ENCODE measurements at places on chromosomes 11 and 22.

DNA sequence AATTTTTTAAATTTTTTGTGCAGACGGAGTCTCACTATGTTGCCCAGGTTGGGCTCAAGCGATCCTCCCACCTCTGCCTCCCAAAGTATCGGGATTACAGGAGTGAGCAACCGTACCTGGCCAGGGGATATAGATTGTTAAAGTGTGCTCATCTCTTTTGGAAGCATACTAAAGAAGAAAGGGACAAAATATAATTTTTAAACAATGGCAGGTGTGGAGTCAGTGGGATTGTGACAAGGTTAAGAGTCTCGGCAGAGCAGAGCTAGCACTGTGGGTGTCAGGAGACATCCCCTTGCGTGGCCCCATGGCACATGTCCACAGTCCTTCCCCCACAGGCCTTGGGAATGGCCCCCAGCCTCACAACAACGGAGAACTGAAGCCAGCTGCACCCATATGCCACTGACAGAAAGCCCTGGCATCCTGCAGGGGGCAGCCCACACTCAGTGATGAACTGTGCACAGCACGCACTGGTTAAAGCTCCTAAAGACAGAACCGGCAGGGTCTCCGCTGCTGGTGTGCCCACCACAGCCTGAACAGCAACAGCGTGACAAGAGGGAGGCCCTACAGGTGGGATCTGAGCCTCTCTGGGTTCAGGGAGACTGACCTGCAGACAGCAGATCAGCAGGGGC lies 29.9 kb downstream of the SERPIND1 start:
- no peak for DNase-seq

DNA sequence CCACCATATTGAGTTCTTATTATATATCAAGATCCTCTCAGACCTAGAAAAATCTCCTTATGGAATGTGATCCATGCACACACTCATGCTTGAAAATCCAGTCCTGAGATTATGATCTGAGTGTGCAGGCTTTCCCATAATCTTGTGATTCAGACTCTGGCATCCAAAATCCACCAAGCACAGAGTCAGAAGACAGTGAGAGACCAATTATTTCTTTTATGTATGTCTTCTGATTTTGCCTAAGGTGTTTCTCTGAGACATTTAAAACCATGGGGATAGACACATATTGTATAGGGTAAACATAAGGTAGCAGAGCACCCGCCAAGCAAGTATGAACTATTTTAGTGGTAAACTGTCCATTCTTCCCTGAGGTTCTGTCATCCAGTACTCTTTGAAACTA lies 52.0 kb upstream of the MMP13 start:
- DNase-seq, result no peak

DNA sequence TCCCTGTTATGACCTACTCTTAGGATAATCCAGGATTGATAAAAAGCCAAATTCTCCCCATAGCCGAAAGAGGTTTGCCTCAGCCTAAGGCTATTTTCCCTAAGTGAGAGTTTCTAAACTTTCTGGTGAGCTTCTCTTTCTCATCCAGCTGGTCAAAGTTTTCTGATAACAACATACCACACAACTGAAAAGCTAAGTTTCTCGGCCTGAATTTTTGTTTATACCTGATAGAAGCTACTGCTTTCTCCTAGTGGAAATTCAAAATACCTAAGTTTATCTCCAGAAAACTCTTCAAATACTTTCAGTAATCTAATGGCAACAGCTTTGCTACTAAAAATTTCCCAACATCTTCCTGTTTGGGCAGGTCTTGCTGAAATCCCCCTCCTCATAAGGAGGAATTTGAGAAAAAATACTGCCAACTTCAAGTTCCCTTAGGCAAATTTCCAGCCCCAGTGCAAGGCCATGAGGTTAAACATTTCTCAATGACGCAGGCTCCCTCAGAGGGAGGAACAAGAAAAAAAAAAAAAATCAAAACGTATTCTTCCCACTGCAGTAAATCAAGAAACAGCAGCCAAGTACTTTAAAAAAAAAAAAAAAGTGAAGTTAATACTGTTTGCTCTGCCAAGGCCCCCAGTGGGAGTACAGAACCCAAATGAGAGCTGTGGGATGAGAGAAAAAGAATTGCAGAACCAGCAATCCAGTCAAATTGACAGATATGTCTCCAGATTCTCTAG lies 127.0 kb downstream of the MRTFA start:
- DNase-seq, result peak; percentile 81

- DNase-seq, result no peak
Measured at GRCh38 chr11:63931876-63932275, 6.9 kb upstream of the NAA40 start.

GRCh38 chr11:19366992-19367709 lies 126.4 kb upstream of the E2F8 start:
- no peak for DNase-seq

DNA sequence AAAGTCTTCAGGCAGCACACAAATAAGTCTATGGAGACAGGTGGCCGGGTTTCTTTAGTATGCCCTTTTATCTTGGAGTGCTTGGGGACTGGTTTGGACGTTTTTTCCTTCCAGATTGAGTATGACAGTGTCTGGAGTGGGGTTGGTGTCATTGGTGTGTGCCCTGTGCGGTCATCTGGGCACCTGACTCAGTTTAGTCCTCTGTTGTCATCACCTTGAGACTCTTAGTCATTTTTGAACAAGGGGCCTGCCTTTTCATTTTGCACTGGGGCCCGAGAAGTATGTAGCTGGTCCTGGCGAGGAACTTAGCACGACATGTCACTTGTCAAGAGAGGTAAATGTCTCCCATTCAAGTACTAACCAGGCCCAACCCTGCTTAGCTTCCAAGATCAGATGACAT lies 27.2 kb upstream of the MYO18B start:
- DNase-seq, result no peak

GRCh38 chr22:29325785-29326315 lies 10.4 kb upstream of the RASL10A start:
- no peak for DNase-seq

GRCh38 chr22:21766691-21767462 lies 31.3 kb upstream of the YPEL1 start:
- no peak for DNase-seq

- no peak for DNase-seq
Measured at GRCh38 chr11:1755344-1755691, 4.9 kb upstream of the IFITM10 start.

GRCh38 chr11:83259559-83259958 lies 26.6 kb downstream of the CCDC90B start:
- no peak for DNase-seq

DNA sequence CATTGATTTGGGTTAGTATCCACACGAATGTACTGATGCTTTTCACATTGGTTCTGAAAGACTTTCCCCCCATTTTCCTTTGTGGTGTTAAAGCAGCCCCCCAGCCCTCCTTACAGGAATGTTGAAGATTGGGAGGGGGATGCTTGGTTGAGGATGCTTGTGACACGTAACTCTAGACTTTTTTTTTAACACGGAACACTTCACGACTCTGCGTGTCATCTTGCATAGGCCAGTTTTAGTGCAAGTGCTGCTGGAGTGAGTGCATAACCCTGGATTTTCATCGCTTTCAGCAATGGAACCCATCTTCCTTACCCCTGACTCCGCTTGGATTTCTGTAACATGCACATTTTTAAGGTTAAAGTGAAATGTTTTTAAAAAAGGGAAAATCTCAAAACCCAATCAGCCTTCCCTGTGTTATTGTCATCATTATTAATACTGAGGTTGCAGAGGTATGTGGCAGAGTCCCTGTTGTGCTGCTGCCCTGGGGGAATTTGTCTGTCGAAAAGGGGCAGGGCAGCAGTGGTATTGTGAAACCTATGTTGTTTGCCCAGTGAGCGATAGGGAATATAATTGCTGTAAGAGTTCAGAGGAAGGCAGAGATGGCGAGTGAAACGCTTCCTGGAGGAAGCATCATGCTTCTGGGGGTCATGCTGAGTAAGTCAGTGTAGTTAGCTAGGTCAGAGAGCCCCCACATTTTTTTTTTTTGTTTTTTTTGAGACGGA lies 12.1 kb downstream of the CECR2 start:
- no peak for DNase-seq

GRCh38 chr11:117410861-117411710 lies 83.4 kb downstream of the CEP164 start:
- DNase-seq, result no peak

DNA sequence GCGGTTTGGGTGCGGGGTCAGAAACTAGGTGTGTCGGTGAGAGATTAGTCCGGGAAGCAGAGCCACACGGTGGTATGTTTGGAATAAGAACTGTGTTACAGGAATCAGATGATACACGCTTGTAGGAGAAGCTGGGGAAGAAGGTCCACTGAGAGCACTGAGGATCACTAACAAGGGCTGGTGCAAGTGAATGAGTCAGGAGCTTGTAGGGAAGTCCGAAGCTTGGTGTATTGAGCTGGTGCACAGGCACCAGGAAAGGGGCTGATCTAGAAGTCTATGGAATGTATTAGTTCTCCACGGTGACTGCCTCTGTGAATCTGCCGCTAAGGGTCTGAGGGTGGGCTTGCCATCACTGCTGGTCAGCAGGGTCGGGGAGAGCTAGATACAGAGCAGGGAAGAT lies 18.8 kb upstream of the GRK3 start:
- no peak for DNase-seq

DNA sequence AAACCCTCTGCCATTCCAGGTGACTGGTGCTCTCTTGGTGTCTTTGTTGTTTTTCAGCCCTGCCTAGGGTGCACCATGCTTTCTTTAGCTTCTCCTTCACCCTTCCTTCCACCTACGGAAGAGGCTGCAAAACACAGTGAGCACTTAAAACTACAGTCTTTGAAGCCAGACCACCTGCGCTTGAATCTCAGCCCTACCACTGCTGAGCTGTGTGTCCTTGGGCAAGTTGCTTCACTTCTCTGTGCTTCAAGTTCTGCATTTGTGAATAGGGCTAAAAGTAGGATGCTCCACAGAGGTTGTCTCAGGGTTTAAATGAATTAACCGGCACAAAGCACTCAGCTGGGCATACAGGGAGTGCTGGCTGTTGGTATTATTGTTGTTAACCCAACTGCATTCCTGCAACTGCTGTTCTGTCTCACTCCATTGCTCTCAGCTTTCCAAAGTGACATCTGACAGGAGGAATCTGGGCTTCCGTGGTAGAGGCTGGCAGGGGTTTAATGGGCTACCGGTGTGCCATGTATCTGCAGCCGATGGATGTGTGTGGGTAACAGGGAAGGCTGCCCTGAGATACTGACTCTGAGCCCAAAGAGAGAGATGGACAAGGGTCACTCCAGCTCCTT lies 139.3 kb downstream of the FBXO7 start:
- no peak for DNase-seq

GRCh38 chr11:105903113-105903512 lies 118.9 kb downstream of the MSANTD4 start:
- no peak for DNase-seq

DNA sequence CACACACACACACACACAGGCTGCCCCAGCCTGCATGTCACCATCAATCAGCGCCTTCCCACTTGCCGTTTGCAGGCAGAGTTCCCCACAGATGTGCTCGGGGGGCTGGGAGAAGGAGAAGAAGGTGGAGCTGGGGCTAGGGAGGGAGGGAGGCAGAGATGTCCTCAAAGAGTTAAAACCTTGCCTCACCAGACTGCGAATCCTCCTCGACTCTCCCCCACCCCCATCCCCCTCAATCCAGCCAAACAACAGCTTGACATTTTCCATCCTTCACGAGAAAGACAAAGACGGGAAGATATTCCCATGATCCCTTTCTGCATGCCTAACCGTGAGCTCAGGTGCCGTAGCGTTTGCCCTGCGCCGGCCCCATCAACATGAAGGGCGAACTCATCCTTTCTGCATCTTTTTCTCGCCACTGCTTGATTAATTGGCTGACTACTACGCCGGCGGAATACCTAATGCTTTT lies 365.5 kb downstream of the MIAT start:
- DNase-seq, result no peak

GRCh38 chr11:103926990-103927389 lies 109.5 kb upstream of the DDI1 start:
- DNase-seq, result no peak

DNA sequence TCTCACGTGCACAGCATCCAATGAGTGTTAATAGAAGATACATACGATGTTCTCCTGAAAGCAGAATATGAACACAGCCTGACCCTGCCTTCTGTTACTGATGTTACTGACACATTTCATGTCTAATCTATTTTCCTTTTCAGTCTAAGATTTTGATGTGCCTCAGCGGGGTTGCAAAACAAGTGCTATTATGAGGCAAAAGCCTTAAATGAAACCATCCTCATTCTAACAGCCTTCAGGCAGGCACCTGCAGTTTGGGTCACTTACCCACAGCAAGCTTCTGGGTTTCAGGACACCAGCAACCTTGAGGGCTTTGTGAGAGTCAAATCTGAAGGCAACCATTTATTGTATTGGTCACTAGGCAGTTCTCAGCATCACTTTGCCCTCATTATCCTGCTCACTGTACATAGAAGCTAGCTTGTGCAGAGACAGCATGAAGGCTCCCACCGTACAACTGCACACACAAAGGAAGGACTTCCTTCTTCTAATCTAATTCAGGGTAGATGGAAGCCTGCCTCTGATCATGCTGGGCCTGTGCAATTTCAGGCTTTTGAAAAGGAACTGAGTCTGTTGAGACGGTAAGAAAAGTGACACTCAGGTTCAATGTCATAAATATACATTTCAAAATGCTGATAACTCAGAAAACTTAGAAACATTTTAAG lies 183.2 kb upstream of the PITPNB start:
- DNase-seq, result no peak

- DNase-seq, result no peak
Measured at GRCh38 chr22:39097098-39098020, at the start of gene APOBEC3H. Gene APOBEC3H, plus strand, starts transcription at chr22:39097244. Its CDS starts 3,035 bp downstream, at chr22:39100279.

DNA sequence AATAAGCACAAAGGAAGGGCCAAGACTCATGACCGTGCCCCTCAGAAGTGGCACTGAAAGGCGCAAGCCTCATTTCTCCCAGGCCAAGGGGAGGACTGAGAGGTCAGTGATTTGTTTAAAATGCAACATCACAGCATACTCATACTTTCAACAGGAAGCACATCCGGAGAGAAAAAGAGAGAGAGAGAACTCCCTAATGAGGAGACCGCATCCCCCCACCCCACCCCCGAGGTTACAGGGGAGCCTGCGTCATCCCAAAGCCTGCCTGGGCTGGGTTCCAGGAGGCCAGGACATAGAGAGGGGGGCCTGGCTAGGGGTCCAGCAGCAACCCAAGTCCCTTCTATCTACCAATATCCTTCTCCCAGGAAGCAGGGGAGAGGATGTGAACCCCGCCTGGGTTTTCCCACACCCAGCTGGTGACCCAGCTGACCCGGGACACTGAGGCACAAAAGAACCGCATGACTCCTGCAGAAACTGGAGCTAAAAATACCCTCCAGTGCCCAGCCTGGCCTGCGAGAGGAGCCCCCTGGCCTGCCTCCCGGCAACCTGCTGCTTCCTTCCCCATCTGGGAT lies 3.8 kb downstream of the CSNK1E start:
- no peak for DNase-seq

DNA sequence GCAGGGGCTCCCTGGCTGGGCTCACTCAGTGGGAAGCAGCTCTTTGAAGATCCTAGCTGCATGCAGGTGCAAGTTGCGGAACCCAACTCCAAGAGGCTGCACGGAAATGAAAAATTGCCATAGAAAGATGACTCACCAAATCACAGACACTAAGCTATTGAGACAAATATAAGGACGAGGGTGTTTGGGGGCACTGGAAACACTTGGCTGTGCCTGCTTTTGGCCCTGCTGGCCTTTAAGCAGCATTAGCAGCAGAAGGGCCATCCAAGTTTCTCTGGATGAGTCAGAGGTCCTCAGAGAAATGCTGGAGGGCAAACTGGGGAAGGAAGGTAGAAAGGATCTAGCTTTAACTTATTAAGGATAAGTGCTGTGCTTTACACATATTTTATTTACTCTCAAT lies 282.3 kb downstream of the KIRREL3 start:
- DNase-seq, result no peak

GRCh38 chr11:104836691-104837090 lies 61.6 kb downstream of the CASP12 start:
- DNase-seq, result no peak

GRCh38 chr11:60925868-60926267 lies 1.6 kb downstream of the TMEM132A start:
- DNase-seq, result peak; percentile 48

- no peak for DNase-seq
Measured at GRCh38 chr11:74464746-74465145, 2.6 kb downstream of the KCNE3 start.

Measured in kidney epithelial cell (primary cell).